GM23248 (cell line): ENCODE measurements at places on chromosomes 3 and 15. TPM values are rescaled to one million over a fixed set of nuclear protein-coding genes. Genes with fewer than 3 reads are reported as not detected.

The HIGD2B gene
- not detected in 2 replicates for total RNA-seq

DNA sequence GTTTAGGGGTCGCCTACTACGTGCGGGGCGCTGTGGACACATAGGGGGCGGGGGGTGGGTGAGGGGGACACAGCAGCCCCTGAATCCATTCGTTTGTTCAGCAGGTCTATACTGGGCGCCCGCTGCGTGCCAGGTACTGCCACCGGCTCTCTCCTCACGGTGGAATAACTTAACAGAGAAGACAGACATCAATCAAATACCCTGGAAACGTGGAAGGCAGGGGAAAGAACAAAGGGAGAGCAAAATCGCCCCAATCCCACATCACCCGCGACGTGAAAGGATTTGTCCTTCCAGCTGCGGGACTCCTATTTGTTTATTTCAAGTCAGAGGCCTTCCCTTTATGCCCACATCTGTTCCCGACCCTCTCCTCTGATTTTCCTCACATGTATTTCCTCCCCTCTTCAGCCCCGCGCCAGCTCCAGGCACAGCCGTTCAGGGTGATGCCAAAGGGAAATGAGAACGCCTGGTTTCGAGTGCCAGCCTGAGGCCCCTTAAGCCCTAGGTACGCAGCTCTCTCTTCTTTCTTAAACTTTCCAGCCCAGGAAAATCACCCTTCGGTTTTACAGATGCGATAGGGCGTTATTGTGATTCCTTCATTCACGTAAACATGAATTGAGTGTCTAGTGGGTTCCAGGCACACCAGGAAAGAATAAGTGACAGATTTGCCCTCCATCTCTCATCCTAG, 726 bp upstream of the PROK2 start:
- H3K4me1 ChIP-seq: no peaks in the 10 kb centered on the region
- peak; percentile 6 for DNase-seq
- H3K4me3 ChIP-seq: peak overlapping the region; percentile 30; the same call in 1 of the 2 replicates
- H3K27ac ChIP-seq: no peak overlapping the region
- H3K36me3 ChIP-seq: no peaks in the 10 kb centered on the region

DNA sequence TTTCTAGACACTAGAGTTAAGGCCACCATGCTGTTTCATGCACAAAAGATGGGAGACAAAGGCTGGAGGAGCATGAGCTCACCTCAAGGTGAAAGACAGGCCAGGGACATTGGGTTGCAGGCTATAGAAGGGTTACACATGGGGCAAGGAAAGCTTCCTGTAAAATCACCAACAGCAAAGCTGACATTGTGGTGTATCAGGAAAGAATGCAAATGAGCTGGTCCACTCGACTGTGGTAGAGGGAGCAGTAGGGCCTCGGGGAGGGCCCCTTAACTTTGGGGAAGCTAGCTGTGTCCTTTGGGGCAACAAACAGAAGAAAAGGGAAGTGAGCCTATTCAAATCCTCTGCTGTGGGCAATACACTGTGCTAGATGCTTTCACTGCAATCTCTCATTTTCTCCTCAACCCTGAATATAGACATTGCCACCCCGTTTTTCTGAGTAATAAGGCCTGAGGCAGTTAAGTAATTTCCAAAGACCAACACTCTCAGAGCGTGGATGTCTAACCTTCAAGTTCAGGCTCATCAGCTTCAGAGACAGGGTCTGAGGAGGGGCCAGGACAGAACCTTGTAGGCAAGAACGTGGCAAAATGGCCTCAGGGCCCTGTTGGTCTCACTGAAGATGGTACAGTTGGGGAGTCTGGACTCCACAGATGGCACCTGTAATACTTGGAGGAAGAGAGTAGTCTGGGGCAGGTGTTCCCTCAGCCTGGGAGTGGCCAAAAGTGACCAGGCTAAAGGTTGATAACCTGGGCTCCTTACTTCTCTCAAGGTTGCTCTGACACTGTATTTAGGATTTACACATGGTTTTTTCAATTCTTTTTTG, 24.1 kb downstream of the CX3CR1 start:
- H3K36me3 ChIP-seq: no peaks in the 10 kb centered on the region
- H3K27ac ChIP-seq: no peak overlapping the region
- H3K27me3 ChIP-seq: peaks cover 9% of the 10 kb centered on the region
- H3K4me3 ChIP-seq: no peak overlapping the region
- H3K4me1 ChIP-seq: peaks cover 15% of the 10 kb centered on the region

DNA sequence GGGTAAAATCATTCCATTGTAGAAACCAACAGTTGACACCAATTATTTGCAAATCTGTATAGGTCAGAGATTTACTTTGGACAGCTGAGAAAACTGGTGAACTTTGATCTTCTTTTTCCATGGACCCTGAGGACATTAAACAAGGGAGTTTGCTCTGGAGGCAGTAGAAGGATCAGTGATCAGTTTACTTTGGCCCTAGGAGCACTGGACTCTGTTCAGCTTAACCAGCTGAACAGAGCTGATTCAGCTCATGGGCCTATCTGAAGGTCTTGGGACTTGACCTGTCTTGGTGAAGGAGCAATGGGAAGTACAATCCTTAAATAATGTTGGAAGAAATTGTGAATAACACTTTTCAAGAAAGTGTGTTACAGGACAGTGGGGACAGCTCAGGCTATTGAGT, 15.2 kb upstream of the TF start:
- no peak overlapping the region for H3K27ac ChIP-seq
- H3K4me3 ChIP-seq: no peak overlapping the region
- no peak for DNase-seq
- no peaks in the 10 kb centered on the region for H3K36me3 ChIP-seq
- H3K4me1 ChIP-seq: no peaks in the 10 kb centered on the region

- H3K27me3 ChIP-seq: no peaks in the 10 kb centered on the region
- no peaks in the 10 kb centered on the region for H3K36me3 ChIP-seq
- no peak overlapping the region for H3K4me3 ChIP-seq
- no peak for DNase-seq
Observed at GRCh38 chr3:6444888-6445658, 415.8 kb upstream of the GRM7 start.

The CILP gene
- total RNA-seq: under 0.01 and 0.11 TPM in 2 replicates

The ZKSCAN7 gene
- 4.5 and 6.1 TPM in 2 replicates for total RNA-seq

The BNC1 gene
- 7.5 and 8.7 TPM in 2 replicates for total RNA-seq
